Fibroblast of lung (primary cell): ENCODE measurements at places on chromosomes 5 and 9. TPM values are rescaled to one million over a fixed set of nuclear protein-coding genes. Genes with fewer than 3 reads are reported as not detected.

The IL9 gene
- total RNA-seq, result not detected in 2 replicates

- peak; percentile 80 for DNase-seq
These were observed 61.0 kb downstream of the ARL15 start for GRCh38 chr5:54249210-54250028.

The SCGB3A2 gene
- total RNA-seq, result not detected in 2 replicates

The SLC25A2 gene
- 0.66 TPM in 1 of 2 replicates, not detected in the other for total RNA-seq

- DNase-seq, result peak; percentile 1
These were observed 19.9 kb downstream of the PPP3R2 start for GRCh38 chr9:101574731-101575333.

DNA sequence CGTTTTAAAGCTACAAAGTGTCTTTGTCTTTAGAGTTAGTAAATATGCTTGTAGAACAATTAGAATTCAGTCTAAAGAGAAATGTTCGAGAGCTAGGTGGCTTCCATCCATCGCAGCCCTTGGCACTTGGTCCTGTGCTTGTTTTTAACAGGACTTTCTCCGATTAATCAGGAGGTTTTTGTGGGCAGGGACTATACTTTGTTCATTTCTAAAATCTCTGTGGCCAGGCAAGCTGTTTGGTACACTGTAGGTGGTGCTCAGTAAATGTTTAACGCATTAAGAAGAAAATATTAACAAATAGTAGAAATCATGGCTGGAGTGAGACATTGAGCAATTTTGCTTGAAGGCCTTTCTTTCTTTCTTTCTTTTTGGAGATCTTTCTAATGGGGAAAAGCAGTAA, 20.8 kb downstream of the AGXT2 start:
- no peak for DNase-seq

DNA sequence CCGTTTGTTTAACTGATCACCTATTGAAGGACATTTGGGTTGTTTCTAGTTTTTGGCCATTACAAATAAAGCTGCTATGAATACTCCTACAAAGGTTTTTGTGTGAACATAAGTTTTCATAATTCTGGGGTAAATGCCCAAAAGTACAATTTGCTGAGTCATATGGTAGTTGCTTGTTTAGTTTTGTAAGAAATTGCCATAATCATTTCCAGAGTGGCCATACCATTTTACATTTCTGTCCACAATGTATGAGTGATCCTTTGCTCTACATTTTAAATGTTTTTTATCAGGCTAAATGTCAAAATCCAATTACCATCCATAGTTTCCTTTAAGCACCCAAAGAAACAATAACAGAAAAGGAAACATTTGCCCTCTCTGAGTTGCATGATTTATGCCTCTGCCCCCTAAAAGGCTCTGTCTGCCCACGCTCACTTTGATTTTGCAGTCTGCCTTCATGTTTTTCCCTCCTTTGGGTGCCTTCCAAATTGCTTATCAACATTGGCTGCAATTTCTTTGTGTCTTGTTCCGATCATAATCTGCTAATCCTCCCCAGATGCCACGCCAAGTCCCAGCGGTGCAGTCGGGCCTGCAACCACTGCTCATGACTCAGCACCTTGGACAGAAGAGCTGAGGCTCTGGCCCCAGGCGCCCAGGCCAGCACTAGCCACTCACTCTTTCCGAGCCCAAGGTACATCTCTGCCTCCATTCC, 339.2 kb downstream of the PIK3R1 start:
- peak; percentile 69 for DNase-seq

The UBE2R2 gene
- total RNA-seq, result 16.7 and 23.9 TPM in 2 replicates

DNA sequence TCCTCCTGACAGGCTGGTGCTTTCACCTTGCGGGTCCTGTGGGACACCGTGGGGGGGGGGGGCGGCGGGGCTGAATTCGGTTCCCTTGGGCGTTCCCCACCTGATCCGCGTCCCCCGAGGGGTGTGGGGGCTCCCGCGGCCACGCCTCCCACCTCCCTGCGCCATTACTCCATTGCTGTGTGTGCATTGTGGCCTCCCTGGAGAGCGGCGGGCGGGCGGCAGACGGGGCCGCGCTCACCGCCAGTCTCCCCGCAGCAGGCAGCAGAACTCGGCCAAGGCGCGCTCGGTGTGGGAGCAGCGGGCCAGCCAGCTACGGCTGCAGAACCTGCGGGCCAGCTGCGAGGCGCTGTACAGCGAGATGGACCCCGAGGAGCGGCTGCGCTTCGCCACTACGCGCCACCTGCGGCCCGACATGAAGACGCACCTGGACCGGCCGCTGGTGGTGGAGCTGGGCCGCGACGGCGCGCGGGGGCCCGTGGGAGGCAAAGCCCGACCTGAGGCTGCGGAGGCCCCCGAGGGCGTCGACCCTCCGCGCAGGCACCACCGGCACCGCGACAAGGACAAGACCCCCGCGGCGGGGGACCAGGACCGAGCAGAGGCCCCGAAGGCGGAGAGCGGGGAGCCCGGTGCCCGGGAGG, 145.3 kb downstream of the CACNA1B start:
- DNase-seq, result no peak

The PCDHGA10 gene
- total RNA-seq, result 7.4 and 10.2 TPM in 2 replicates

The UBAC1 gene
- 29.0 and 30.6 TPM in 2 replicates for total RNA-seq

GRCh38 chr9:32877103-32877502, 93.8 kb downstream of the TMEM215 start:
- DNase-seq, result no peak

DNA sequence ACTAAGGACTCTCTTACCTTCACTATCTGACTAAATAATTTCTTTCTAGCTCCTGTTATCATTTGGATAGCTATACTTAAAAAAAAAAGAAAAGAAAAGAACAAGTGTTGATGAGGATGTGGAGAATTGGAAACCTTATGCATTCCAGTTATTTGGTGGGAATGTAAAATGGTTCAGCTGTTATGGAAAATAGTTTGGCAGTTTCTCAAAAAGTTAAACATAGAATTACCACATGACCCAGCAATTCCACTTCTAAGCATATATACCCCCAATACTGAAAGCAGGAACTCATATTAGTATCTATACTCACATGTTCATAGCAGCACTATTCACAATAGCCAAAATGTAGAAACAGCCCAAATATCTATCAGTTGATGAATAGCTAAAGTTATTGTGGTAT, 61.1 kb downstream of the GNA14 start:
- no peak for DNase-seq

GRCh38 chr9:118635416-118635815, 733.8 kb downstream of the BRINP1 start:
- DNase-seq, result no peak

- no peak for DNase-seq
These were observed 8.1 kb upstream of the LCP2 start for GRCh38 chr5:170305646-170306025.

- peak; percentile 97 for DNase-seq
These were observed 113.9 kb downstream of the SUSD1 start for GRCh38 chr9:112061152-112061740.

The FBP2 gene
- not detected in 2 replicates for total RNA-seq
